ENCODE measurements at places on chromosomes 7 and 10. TPM values are rescaled to one million over a fixed set of nuclear protein-coding genes. Genes with fewer than 3 reads are reported as not detected.

GRCh38 chr10:119758448-119759195, 32.8 kb downstream of the INPP5F start:
- no peaks in the 10 kb centered on the region for H3K36me3 ChIP-seq
- no peaks in the 10 kb centered on the region for H3K27me3 ChIP-seq
- H3K4me1 ChIP-seq: peaks cover 67% of the 10 kb centered on the region

- no peak for DNase-seq
- no peak overlapping the region for H3K4me3 ChIP-seq
- no peak overlapping the region for H3K27ac ChIP-seq
- no peaks in the 10 kb centered on the region for H3K4me1 ChIP-seq
- H3K36me3 ChIP-seq: no peaks in the 10 kb centered on the region
These were observed 22.0 kb downstream of the GIMAP6 start for GRCh38 chr7:150610233-150610632.

DNA sequence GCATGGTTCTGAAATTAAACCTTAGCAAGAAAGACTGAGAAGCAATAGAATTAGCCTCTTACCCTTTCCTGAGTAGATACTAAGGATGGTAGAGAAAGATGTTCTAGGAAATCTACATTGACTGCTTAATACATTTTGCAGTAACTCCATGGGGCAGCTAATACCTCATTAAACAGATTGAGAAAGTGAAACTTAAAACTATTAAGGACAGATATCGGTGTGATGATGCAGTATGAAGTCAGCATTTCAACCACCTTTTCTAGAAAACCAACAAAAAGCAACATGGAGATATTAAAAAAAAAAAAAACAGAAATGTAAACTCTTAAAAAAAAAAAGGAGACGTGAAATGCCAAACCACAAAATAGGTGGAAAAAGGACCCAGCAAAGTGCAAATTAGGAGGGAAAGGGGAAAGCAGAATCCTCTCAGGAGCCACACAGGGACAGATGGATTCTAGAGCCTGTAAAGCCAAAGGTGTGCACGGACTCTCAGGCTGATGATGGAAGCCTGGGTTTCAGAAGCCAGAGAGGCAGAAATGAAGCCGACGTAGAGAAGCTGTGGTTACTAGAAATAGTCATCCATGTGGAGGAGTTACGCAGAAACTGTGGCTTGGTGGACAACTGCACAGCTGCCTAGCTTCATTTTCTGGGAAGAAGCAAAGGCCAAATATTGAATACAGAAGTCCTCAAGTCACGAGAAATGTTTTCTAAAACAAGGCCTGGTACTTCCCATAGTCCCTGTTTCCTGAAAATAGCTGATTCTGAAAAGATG, 38.1 kb upstream of the GPR141 start:
- H3K27ac ChIP-seq: no peak overlapping the region
- no peaks in the 10 kb centered on the region for H3K4me1 ChIP-seq
- H3K4me3 ChIP-seq: no peak overlapping the region
- DNase-seq: no peak

DNA sequence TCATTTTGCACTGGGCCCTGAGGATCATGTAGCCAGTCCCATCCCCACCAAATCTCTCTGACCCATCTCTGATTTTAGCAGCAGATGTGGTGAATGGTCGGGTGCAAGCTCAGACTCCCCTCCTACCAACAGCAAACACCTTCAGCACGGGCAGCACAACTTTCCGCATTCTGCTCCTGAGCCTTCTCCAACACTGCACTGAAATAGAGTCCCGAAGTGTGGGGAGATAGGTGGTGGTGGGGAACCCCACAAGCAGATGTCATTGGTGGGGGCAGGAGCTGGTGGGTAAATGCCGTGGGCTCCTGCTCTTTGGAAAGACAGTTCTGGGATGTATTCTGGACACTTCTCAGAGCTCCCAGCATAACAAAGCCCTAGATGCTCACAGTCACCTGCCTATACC, 9.6 kb upstream of the CTBP2 start:
- no peaks in the 10 kb centered on the region for H3K4me1 ChIP-seq
- DNase-seq: no peak
- H3K27me3 ChIP-seq: peaks cover 3% of the 10 kb centered on the region

DNA sequence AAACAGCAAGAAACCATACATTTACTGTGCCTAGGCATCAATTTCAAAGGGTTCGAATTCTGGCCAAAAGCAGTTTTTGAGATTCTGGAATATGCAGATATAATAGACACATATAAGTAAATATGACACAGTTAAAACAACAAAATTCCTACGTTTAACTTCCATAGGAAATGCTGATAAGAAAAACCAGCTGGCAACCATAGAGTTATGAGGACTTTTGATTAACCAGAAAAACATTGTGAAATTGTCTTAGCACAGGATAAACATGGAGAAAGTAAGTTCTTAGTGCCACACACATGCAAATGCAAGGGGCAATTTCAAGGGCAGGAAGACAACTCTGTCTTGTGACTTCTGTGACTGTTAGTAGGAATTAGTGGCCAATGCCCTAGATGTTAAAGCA, 702.1 kb downstream of the TNS3 start:
- no peaks in the 10 kb centered on the region for H3K4me1 ChIP-seq
- H3K27me3 ChIP-seq: no peaks in the 10 kb centered on the region
- DNase-seq: no peak
- no peak overlapping the region for H3K4me3 ChIP-seq
- H3K36me3 ChIP-seq: no peaks in the 10 kb centered on the region
- no peak overlapping the region for H3K27ac ChIP-seq

- no peak overlapping the region for H3K4me3 ChIP-seq
- H3K27me3 ChIP-seq: no peaks in the 10 kb centered on the region
- no peaks in the 10 kb centered on the region for H3K36me3 ChIP-seq
- H3K27ac ChIP-seq: no peak overlapping the region
- DNase-seq: no peak
- H3K4me1 ChIP-seq: no peaks in the 10 kb centered on the region
These were observed 98.3 kb downstream of the FOXL3 start for GRCh38 chr7:388023-388960.

- H3K27ac ChIP-seq: no peak overlapping the region
- no peak overlapping the region for H3K4me3 ChIP-seq
- H3K27me3 ChIP-seq: no peaks in the 10 kb centered on the region
- no peak for DNase-seq
- H3K36me3 ChIP-seq: no peaks in the 10 kb centered on the region
- no peaks in the 10 kb centered on the region for H3K4me1 ChIP-seq
These were observed 87.2 kb upstream of the LRRTM3 start for GRCh38 chr10:66838656-66839055.

GRCh38 chr10:99329304-99329553, at the start of gene CNNM1:
Gene CNNM1, plus strand, starts transcription at chr10:99329356. Its CDS starts 32 bp downstream, at chr10:99329388.
- H3K27me3 ChIP-seq: peaks cover 20% of the 10 kb centered on the region
- H3K36me3 ChIP-seq: no peaks in the 10 kb centered on the region
- peak; percentile 74 for DNase-seq
- peaks cover 19% of the 10 kb centered on the region for H3K4me1 ChIP-seq
- peak within 1 kb of the TSS; percentile 77 for H3K4me3 ChIP-seq

DNA sequence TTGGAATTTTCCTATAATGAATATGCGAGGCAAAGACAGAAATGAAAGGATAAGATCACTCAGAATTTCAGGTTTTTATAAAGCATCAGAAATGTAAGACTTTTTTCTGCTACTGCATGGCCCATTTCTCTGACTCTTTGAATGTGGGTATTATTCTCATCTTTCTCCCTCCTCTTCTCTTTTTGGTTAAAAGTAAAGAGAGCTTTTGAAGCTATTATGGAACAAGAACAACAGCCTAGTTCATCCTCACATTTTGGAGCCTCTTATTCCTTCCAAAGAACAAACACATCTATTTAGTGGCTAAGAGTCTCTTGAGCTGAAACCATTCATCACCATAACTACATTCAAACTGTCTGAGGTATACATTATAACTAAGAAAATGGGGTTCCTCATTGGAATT, 19.4 kb upstream of the ATRNL1 start:
- H3K27ac ChIP-seq: no peak overlapping the region
- no peaks in the 10 kb centered on the region for H3K27me3 ChIP-seq
- no peaks in the 10 kb centered on the region for H3K36me3 ChIP-seq
- no peaks in the 10 kb centered on the region for H3K4me1 ChIP-seq
- DNase-seq: no peak

- H3K4me3 ChIP-seq: no peak overlapping the region
- DNase-seq: no peak
- no peaks in the 10 kb centered on the region for H3K36me3 ChIP-seq
- no peaks in the 10 kb centered on the region for H3K4me1 ChIP-seq
- H3K27me3 ChIP-seq: no peaks in the 10 kb centered on the region
These were observed 76.8 kb upstream of the FAM180A start for GRCh38 chr7:135825406-135825805.

- no peak overlapping the region for H3K4me3 ChIP-seq
- no peak for DNase-seq
- H3K27ac ChIP-seq: no peak overlapping the region
- no peaks in the 10 kb centered on the region for H3K27me3 ChIP-seq
These were observed 147.6 kb upstream of the C7orf33 start for GRCh38 chr7:148442933-148443332.

GRCh38 chr7:47818796-47819606, 129.3 kb downstream of the PKD1L1 start:
- DNase-seq: peak; percentile 82
- H3K4me1 ChIP-seq: no peaks in the 10 kb centered on the region
- H3K27me3 ChIP-seq: no peaks in the 10 kb centered on the region
- no peak overlapping the region for H3K4me3 ChIP-seq

- no peaks in the 10 kb centered on the region for H3K27me3 ChIP-seq
- H3K4me3 ChIP-seq: no peak overlapping the region
- H3K4me1 ChIP-seq: peaks cover 12% of the 10 kb centered on the region
- no peak overlapping the region for H3K27ac ChIP-seq
- no peak for DNase-seq
These were observed 9.2 kb downstream of the ZNF488 start for GRCh38 chr10:47374611-47375536.

- H3K4me3 ChIP-seq: peak overlapping the region; percentile 37
- peaks cover 11% of the 10 kb centered on the region for H3K4me1 ChIP-seq
- no peaks in the 10 kb centered on the region for H3K27me3 ChIP-seq
- no peaks in the 10 kb centered on the region for H3K36me3 ChIP-seq
- H3K27ac ChIP-seq: no peak overlapping the region
- DNase-seq: no peak
These were observed 20.5 kb upstream of the CFAP46 start for GRCh38 chr10:132962623-132963429.

- H3K27ac ChIP-seq: no peak overlapping the region
- H3K4me1 ChIP-seq: no peaks in the 10 kb centered on the region
- no peak for DNase-seq
- no peak overlapping the region for H3K4me3 ChIP-seq
These were observed 42.3 kb downstream of the BZW2 start for GRCh38 chr7:16688249-16688648.

- no peak for DNase-seq
- no peaks in the 10 kb centered on the region for H3K36me3 ChIP-seq
- peaks cover 26% of the 10 kb centered on the region for H3K27me3 ChIP-seq
- peak overlapping the region; percentile 55 for H3K4me3 ChIP-seq
- no peak overlapping the region for H3K27ac ChIP-seq
- H3K4me1 ChIP-seq: peaks cover 17% of the 10 kb centered on the region
These were observed 701 bp upstream of the GBX1 start for GRCh38 chr7:151168003-151168786.

- no peaks in the 10 kb centered on the region for H3K27me3 ChIP-seq
- peak overlapping the region; percentile 87 for H3K27ac ChIP-seq
- H3K4me3 ChIP-seq: peak overlapping the region; percentile 98
- peaks cover 40% of the 10 kb centered on the region for H3K4me1 ChIP-seq
- peaks cover 25% of the 10 kb centered on the region for H3K36me3 ChIP-seq
- DNase-seq: no peak
These were observed 918 bp downstream of the DBNL start for GRCh38 chr7:44045226-44046014.

DNA sequence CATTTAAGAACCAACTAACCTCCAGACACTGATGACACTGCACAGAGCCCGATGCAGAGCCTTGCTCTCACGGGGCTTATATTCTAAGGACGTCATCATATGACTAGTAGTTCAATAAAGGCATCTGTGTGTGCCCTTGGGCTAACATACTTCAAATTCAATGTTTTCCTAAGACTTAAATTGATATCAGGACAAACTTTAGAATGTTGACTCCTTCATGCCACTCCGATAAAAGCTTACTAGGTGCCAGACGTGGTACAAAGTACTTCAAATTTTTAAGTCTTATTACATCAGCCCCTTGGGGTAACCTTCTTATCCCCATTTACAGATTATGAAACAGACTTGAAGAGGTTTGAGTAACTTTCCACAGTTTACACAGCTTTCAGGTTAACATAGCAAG, 191.1 kb upstream of the PLXNA4 start:
- H3K36me3 ChIP-seq: no peaks in the 10 kb centered on the region
- H3K27me3 ChIP-seq: no peaks in the 10 kb centered on the region
- DNase-seq: no peak
- no peaks in the 10 kb centered on the region for H3K4me1 ChIP-seq
- no peak overlapping the region for H3K27ac ChIP-seq
- H3K4me3 ChIP-seq: no peak overlapping the region

DNA sequence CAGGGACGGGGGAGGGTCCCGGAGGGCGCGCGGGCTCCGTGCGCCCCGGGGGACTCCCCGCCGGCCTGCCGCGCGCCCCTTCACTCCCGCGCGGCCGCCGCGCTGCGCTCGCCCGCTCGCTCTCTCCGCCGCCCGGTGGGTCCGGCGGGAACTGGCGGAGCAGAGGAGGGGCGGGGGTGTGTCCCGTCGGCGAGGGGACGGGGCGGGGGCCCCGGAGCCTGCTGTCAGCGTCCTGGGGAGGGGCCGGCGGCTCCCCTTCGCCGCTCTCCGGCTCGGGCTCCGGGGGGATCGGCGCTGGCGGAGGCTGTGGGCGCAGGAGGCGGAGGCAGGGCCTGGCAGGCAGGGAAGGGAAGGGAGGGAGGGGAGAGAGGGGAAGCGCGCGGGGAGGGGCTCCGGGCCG, at the start of gene SH3PXD2A:
Gene SH3PXD2A, minus strand, starts transcription at position 153 of the 400 bp plus-strand sequence. CDS start 310 bp downstream, outside the sequence.
- H3K27ac ChIP-seq: peak within 1 kb of the TSS; percentile 75
- H3K36me3 ChIP-seq: no peaks in the 10 kb centered on the region
- peaks cover 31% of the 10 kb centered on the region for H3K4me1 ChIP-seq
- H3K27me3 ChIP-seq: no peaks in the 10 kb centered on the region

- peak overlapping the region; percentile 53 for H3K27ac ChIP-seq
- H3K4me1 ChIP-seq: no peaks in the 10 kb centered on the region
- no peak for DNase-seq
These were observed 105.8 kb downstream of the EXOC4 start for GRCh38 chr7:133358708-133359107.

DNA sequence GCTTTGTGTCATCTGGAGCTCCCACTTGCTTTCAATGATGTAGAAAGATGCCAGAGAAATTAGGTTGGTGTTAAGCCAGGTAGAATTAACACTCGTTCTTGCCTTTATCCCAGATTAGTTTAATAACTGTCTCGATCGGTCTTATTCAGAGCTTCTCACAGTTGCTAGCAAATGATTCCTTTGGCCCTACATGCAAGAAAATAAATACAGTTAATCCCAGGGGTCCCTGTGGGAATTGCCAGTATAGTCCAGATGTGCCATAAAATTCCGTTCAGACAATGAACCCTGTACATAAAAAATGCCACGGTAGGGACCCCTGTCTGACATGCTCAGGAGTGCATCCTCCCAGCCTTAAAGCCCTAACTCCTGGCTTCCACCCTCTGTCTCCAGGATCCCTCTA, 207.5 kb downstream of the ARHGAP12 start:
- no peak overlapping the region for H3K4me3 ChIP-seq
- no peak for DNase-seq
- H3K27me3 ChIP-seq: no peaks in the 10 kb centered on the region
- peaks cover 7% of the 10 kb centered on the region for H3K4me1 ChIP-seq
- H3K36me3 ChIP-seq: no peaks in the 10 kb centered on the region
- H3K27ac ChIP-seq: no peak overlapping the region

- H3K4me1 ChIP-seq: peaks cover 29% of the 10 kb centered on the region
- DNase-seq: peak; percentile 58
- H3K36me3 ChIP-seq: peaks cover 9% of the 10 kb centered on the region
- H3K27me3 ChIP-seq: peaks cover 11% of the 10 kb centered on the region
These were observed 4.0 kb downstream of the RADIL start for GRCh38 chr7:4879396-4880081.

The INHBA gene
- total RNA-seq: 1.1 TPM

The OGDH gene
- total RNA-seq: 94.7 TPM

The TMEM270 gene
- not detected for total RNA-seq

The C10orf62 gene
- total RNA-seq: not detected

Measured in sigmoid colon (tissue), 7 donors.